Stimulated activated CD4-positive, alpha-beta T cell treated with anti-CD3 and anti-CD28 coated beads, Interleukin-4, amount 100 ng/mL, for 4 hours (primary cell): ENCODE measurements at places on chromosomes 12 and 14.

DNA sequence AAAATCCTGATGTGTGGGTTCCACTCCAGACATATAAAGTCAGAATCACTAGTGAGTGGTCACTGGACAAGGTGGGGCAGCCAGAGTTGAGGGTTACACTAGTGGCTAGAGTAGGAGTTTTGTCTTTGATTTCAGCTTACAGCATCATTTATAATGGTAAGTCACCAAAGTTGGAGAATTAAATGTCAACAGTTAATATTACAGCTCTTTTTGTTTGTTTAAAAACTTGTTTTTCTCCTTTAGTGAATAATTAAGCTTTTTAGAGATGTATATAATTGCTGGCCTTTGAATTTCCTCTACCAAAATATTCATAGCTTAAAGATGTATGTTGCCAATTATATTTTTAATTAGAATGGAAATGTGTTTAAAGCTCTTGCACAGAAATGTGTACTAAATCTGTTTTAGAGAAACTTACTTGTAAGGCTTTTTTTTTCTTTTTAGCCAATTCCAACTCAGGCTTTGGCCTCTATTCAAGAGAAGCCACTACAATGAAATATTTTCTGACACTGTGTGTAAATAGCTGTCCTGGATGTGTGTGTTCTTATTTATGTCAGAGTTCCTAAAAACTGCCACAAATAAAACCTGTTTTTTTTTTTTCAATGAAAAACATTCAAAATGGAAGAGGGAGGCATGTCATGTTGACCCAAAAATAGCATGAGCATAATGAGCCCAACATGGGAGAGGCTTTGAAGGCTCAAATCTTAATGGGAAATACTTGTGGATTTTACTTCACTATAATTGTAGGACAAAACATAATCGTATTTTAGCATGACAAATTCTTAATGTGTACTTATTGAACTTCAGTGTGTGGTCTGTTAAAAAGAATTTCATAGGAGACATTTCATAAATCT lies 92.2 kb downstream of the TBC1D30 start:
- DNase-seq, result no peak

DNA sequence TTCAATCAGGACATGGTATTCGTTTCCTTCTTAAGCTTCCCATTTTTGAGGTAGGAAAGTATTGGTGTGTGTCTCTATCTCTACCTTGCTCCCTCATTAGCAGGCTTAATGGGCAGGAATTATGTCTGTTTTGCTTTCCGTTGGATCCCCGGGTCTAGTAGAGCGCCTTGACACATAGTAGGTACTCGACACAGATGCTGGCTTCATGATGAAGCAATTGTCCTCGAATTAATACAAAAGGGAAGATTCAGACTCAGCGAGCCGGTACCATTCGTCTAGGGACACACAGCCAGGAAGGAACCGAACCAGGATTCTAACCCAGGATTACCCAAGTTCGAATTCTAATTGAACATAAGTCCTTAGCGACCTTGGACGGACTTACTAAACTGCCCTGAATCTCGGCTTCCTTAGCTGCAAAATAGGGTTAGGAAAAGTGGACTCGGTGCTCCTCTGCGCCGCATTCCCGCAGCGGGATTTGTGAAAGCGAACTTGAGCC lies 496 bp upstream of the ISCU start:
- no peak for DNase-seq

DNA sequence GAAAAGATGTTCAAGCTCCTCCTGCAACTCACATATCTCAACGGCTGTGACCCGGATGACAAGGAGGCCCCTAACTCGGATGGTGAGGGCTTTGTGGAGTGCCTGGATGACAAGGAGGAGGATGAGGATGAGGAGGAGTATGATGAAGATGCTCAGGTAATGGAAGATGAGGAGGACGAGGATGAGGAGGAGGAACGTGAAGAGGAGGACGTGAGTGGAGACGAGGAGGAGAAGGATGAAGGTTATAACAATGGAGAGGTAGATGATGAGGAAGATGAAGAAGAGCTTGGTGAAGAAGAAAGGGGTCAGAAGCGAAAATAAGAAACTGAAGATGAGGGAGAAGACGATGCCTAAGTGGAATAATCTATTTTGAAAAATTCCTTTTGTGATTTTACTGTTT lies 702 bp downstream of the ANP32D start:
- no peak for DNase-seq

DNA sequence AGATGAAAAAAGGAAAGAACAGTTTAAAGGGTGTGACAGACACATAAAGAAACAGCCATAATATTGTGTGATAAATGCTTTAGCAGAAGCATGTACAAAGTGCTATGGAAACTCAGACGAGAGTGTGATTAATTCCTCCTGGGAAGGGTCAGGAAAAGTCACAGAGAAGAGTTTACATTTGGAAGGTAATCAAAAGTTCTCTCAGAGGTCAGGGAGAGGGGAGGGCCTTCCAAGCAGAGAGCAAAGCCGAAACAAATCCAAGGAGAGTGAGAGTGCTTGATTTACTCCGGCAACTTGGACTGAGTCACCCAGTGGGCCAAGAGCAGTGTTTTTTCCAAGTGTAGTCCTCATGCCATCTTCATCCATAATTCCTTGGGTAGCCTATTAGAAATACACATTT lies 108.3 kb downstream of the IGF1 start:
- no peak for DNase-seq

DNA sequence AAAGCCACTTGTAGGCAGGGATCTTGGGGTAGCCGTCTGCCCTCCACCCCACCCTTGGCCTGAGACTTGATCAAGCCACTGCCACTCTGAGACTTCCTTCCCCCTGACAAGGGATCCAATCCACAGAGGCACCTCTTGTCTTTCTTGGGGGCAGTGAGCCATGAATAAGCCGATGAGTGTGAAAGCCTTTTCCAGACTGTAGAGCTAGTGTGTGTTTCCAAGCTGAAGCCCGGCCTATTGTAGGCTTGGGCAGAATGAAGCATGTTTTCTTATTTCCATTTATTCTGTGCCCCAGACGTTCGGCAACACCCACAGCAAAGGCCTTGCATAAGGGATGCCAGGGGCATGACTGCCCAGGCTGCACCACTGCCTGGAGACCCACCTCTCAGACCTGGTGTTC lies 991.6 kb downstream of the BCL11B start:
- DNase-seq, result no peak

GRCh38 chr14:100851946-100852620 lies 26.2 kb downstream of the MEG3 start:
- no peak for DNase-seq

- DNase-seq, result no peak
Observed at GRCh38 chr12:31002361-31002725, 71.3 kb upstream of the DDX11 start.

- DNase-seq, result no peak
Observed at GRCh38 chr14:79332504-79333197, 878.7 kb downstream of the DIO2 start.
